ENCODE measurements at places on chromosomes 6 and 20. TPM values are rescaled to one million over a fixed set of nuclear protein-coding genes. Genes with fewer than 3 reads are reported as not detected.

PACSIN1 gene
- not detected for total RNA-seq

KIAA1755 gene
- 2.5 TPM for total RNA-seq

- no peak for DNase-seq
Measured at GRCh38 chr6:19632230-19632629, 204.9 kb upstream of the ID4 start.

TBC1D7 gene
- total RNA-seq, result 16.4 TPM

PHACTR3 gene
- not detected for total RNA-seq

DNA sequence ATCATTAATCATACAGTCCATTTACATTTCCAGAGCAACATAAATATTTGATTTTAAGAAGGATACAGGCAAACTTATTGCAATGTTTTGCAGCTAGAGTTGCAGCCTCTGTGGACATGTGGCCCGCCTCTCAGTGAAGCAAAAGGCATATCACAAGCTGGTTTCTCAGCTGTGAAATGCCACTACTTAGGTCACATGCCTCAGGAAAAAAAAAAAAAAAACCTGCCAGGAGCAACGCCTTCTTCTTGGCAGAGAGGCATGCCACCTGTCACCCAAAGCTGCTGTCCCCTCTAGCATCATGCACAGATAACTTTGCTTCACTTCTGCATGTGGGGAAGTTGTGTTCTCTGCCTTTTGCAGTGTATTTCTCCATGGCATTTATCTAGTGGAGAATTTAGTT is 18.5 kb downstream of the GRM1 start:
- DNase-seq, result no peak

- no peak for DNase-seq
Measured at GRCh38 chr6:162671580-162672165, 55.9 kb downstream of the PRKN start.

MYB gene
- 0.90 TPM for total RNA-seq

GRCh38 chr20:49526056-49526455 is 41.9 kb downstream of the PTGIS start:
- DNase-seq, result no peak

GRCh38 chr6:148069256-148069655 is 273.4 kb upstream of the SASH1 start:
- no peak for DNase-seq

- no peak for DNase-seq
Measured at GRCh38 chr6:78851156-78851555, 16.2 kb upstream of the IRAK1BP1 start.

PBOV1 gene
- not detected for total RNA-seq

DNA sequence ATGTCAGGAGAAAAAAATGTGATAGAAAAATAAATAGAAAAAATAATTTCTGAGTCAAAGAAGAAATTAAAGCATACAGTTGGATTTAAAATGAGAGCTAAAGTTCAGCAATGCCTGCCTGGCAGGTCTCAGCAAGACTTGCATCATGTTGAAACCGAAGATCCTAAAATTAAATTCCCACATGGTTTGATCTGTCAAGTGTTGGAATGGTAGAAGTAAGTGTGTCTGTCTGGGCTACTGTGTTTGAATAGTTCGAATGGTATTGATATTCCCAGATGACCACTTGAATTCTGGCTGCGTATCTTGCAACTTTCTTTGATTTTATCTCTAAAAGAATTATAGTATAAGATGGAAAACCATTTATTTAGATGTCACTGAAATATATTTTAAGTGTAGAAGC is 1349.6 kb downstream of the EPHA7 start:
- DNase-seq, result no peak

SMIM28 gene
- total RNA-seq, result not detected

DNA sequence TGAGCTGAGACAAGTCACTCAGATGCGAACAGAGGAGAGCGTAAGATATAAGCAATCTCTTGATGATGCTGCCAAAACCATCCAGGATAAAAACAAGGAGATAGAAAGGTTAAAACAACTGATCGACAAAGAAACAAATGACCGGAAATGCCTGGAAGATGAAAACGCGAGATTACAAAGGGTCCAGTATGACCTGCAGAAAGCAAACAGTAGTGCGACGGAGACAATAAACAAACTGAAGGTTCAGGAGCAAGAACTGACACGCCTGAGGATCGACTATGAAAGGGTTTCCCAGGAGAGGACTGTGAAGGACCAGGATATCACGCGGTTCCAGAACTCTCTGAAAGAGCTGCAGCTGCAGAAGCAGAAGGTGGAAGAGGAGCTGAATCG is 9.5 kb upstream of the SNRNP48 start:
- no peak for DNase-seq

DNA sequence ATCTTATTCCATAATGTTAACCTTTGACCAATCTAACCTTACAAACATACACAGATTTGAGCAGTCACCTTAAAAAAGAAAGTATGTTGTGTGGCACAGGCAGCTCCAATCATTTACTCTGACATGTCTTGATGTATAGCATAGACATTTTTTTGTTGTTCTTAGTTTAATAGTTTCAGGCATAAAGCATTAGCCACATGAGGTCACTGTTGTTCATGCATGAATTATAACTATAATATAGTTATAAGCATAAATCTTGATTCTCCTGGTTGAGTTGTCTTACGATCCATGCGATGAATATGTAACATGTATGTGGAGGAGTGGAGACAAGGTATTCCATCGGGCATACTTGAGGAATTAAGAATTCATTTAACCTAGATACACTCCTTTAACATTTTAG is 26.1 kb upstream of the NKAIN2 start:
- DNase-seq, result peak; percentile 1

GRCh38 chr6:40394381-40394780 is 192.8 kb downstream of the LRFN2 start:
- no peak for DNase-seq

- no peak for DNase-seq
Measured at GRCh38 chr6:138815221-138815620, 19.3 kb downstream of the ECT2L start.

CUTA gene
- 122 TPM for total RNA-seq

DNA sequence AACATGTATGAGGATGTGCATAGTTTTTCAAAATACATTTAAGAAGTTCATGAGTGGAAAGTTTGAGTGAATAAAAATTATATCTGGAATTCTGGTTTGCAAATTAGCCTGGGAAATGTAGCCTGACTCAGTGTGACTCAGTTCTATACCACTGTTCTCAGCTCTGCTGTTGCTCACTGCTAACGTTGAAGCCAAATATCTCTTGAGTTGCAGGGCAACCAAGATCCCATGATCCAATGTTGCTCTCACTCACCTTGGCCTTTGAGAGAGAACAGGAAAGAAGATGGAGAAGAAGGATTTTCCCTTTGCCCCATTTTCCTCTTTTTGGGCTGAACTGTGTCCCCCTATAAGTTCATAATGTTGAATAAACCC is 28.9 kb downstream of the PSMB9 start:
- DNase-seq, result peak; percentile 82

BMP5 gene
- under 0.01 TPM for total RNA-seq

EPM2A gene
- total RNA-seq, result 3.9 TPM

DNA sequence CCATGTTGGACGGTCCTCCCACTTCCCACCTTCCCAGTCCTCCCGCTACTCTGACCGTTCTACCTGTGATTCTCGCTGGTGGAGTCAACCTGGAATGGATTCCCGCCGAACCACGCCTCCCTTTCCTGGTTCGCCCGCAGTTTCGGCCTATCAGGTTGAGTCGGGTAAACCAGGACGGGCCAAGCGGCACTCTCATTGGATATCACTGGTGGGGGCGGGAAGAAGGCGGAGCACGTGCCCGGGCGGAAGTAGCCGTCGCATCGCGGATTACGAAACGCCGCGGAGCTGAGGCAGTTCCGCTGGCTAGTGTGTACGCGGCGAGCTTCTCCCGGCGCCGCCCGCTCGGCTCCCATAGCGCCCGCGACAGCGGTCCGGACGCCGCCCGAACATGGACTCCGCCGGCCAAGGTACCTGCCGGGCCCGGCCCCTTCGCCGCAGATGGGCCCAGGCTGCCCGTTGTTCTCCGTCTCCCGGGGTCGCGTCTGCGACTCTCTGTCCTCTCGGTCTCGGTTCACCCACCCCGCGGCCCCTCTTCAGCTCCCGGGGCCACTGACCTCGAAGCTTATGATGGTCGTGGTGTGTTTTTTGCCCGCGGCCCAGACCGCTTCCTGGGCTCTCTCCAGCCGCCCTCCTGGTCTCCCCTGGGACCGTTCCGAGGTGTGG is at the start of gene TPD52L2:
TPD52L2 (plus strand) TSS at position 293 of the 663 bp plus-strand sequence; CDS start at position 389, 96 bp downstream.
- peak; percentile 97 for DNase-seq

GRCh38 chr6:166036316-166037095 is 131.1 kb downstream of the TBXT start:
- peak; percentile 70 for DNase-seq

WFDC8 gene
- not detected for total RNA-seq

- no peak for DNase-seq
Measured at GRCh38 chr6:139239064-139239463, 52.7 kb downstream of the TXLNB start.

HLA-DPA1 gene
- not detected for total RNA-seq

GRCh38 chr6:17932330-17932852 is 55.0 kb downstream of the KIF13A start:
- DNase-seq, result peak; percentile 85

GRCh38 chr6:24603241-24603640 is 42.8 kb downstream of the KIAA0319 start:
- no peak for DNase-seq

DNA sequence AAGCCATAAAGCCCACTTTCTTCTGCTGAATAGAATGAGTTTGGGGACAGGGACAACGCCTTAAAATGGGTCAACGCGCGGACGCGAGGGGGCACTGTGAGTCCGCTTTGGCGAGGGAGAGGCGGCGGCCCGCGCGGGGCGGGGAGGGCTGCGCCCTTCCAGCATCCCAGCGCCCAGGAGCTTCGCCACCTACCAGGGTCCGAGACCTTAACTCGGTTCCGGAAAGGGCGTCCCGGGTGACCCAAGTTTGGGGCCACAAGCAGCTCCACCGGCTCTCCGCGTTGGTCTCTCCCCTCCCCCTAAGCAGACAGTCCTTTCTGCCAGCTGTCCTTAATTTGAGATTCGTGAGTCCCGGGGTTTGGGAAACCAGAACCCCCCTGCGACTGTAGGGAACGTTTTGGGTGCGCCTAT is 1.8 kb upstream of the SAMD5 start:
- DNase-seq, result peak; percentile 45

DNA sequence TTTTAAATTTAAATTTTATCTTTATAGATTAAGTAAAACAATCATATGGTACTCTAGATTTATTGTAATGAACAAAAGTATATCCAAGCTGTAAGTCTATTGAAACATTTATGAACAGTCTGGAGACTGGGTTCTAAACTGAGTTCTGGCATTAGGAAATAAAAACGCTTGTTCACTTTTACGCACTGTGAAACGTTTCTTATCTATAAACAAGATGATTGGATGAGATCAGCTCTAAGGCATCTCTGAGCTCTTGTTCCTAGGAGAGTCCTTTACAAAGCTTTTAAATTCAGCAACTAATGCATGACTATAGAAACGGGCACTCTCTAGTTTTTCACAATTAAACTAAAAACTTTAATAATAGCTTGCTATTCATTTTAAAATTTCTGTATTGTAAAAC is 6.8 kb downstream of the HUS1B start:
- DNase-seq, result peak; percentile 78

GRCh38 chr6:9583753-9584352 is 831.0 kb downstream of the TFAP2A start:
- no peak for DNase-seq

Data from IMR-90 (cell line).